ENCODE measurements at places on chromosomes 11 and 22. TPM values are rescaled to one million over a fixed set of nuclear protein-coding genes. Genes with fewer than 3 reads are reported as not detected.
A peak's percentile ranks its signal among the peaks of the same experiment; 100 is the strongest.

- H3K4me1 ChIP-seq = no peaks in the 10 kb centered on the region
- no peak overlapping the region for H3K4me3 ChIP-seq
- no peak overlapping the region for H3K27ac ChIP-seq
These were observed 57.8 kb downstream of the FAM181B start for GRCh38 chr11:82675838-82676237.

DNA sequence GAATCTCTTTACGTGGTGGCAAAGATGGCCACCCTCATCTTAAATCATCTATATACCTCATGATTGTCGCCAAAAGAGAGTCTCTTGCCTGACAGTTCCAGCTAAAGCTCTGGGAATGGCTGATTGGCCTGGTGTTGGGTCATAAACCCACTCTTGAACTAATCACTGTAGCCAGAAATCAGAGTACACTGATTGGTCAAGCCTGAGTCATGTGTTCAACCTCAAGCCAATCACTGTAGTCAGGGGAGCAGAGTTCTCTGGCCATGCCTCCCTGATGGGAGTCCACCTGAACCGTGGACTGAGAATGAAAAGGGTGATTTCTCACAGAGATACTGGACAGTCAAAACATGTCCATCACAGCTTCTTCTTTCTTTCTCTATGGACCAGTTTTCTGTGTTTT is 45.8 kb downstream of the RCN1 start:
- no peak for DNase-seq
- H3K36me3 ChIP-seq = no peaks in the 10 kb centered on the region
- H3K4me1 ChIP-seq = no peaks in the 10 kb centered on the region

FGF4 gene
- total RNA-seq = not detected

GRCh38 chr11:112481893-112482292 is 221.2 kb upstream of the PLET1 start:
- no peaks in the 10 kb centered on the region for H3K4me1 ChIP-seq
- peak; percentile 58 for DNase-seq
- H3K27ac ChIP-seq = no peak overlapping the region
- H3K27me3 ChIP-seq = no peaks in the 10 kb centered on the region

- no peaks in the 10 kb centered on the region for H3K36me3 ChIP-seq
- DNase-seq = no peak
- no peak overlapping the region for H3K4me3 ChIP-seq
- H3K27ac ChIP-seq = no peak overlapping the region
These were observed 192.3 kb upstream of the CADM1 start for GRCh38 chr11:115696563-115696962.

GRCh38 chr11:99370549-99371216 is 349.9 kb downstream of the CNTN5 start:
- no peaks in the 10 kb centered on the region for H3K36me3 ChIP-seq
- no peaks in the 10 kb centered on the region for H3K27me3 ChIP-seq
- no peaks in the 10 kb centered on the region for H3K4me1 ChIP-seq
- no peak overlapping the region for H3K4me3 ChIP-seq
- DNase-seq = peak; percentile 60

- peaks cover under 1% of the 10 kb centered on the region for H3K4me1 ChIP-seq
- H3K27ac ChIP-seq = no peak overlapping the region
- no peak overlapping the region for H3K4me3 ChIP-seq
- peak; percentile 36 for DNase-seq
- no peaks in the 10 kb centered on the region for H3K27me3 ChIP-seq
These were observed 117.6 kb downstream of the DSCAML1 start for GRCh38 chr11:117679461-117679860.

DNA sequence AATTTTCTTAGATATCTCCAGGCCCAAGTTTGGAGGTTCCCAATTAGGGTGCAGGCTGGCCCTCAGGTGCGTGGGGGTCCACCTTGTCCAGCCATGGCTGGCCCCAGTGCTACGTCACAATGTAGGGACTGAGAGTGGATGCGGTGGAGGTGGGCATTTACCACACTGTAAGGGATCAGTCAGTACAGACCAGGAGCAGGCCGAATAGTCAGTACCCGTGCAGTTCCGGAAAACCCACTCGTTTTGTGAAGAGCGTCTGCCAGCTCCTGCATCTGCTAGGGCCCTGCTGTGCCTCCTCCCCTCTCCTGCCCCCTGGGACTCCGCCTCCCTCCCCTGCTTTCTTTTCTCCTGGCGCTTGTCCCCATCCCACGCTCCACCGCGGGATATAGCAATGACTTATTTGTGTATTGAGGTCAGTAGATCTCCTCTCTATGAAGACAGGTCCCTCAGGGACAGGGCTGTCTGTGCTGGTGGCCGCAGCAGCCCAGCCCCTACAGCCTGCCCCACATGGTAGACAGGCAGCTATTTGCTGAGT is 50.4 kb upstream of the SEPTIN5 start:
- H3K27me3 ChIP-seq = no peaks in the 10 kb centered on the region
- H3K36me3 ChIP-seq = no peaks in the 10 kb centered on the region
- H3K27ac ChIP-seq = no peak overlapping the region
- peaks cover 13% of the 10 kb centered on the region for H3K4me1 ChIP-seq

- H3K27ac ChIP-seq = peak overlapping the region; percentile 18
- H3K4me1 ChIP-seq = peaks cover 51% of the 10 kb centered on the region
- no peak overlapping the region for H3K4me3 ChIP-seq
These were observed 13.6 kb downstream of the CD3E start for GRCh38 chr11:118318124-118318523.

- H3K27ac ChIP-seq = no peak overlapping the region
- H3K36me3 ChIP-seq = no peaks in the 10 kb centered on the region
- H3K4me3 ChIP-seq = no peak overlapping the region
- no peaks in the 10 kb centered on the region for H3K4me1 ChIP-seq
These were observed 1.4 kb upstream of the OR52W1 start for GRCh38 chr11:6197466-6198200.

- peaks cover 7% of the 10 kb centered on the region for H3K4me1 ChIP-seq
- no peak overlapping the region for H3K4me3 ChIP-seq
- DNase-seq = no peak
- H3K36me3 ChIP-seq = peaks cover 4% of the 10 kb centered on the region
- peaks cover 10% of the 10 kb centered on the region for H3K27me3 ChIP-seq
- H3K27ac ChIP-seq = no peak overlapping the region
These were observed 77.4 kb downstream of the FBLN1 start for GRCh38 chr22:45579806-45580725.

DNA sequence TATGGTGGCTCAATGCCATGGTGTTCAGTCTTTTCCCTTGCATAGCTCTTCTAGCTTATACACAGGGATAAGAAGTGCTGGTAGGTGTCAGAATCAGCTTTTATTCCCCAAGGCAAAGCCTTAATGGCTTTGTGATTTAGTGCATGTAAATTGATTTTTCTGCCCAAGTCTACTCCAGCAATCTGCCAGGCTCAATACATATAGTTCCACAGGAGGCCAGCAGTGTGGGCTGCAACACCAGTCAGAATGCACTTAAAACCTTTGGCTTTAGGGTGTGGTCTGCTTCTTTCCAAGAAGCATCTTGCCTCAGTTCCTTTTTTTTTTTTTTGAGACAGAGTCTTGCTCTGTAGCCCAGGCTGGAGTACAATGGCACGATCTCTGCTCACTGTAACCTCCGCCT is 14.5 kb upstream of the CAPRIN1 start:
- no peak for DNase-seq
- no peak overlapping the region for H3K27ac ChIP-seq
- H3K4me1 ChIP-seq = no peaks in the 10 kb centered on the region
- no peaks in the 10 kb centered on the region for H3K27me3 ChIP-seq
- no peaks in the 10 kb centered on the region for H3K36me3 ChIP-seq
- no peak overlapping the region for H3K4me3 ChIP-seq

DNA sequence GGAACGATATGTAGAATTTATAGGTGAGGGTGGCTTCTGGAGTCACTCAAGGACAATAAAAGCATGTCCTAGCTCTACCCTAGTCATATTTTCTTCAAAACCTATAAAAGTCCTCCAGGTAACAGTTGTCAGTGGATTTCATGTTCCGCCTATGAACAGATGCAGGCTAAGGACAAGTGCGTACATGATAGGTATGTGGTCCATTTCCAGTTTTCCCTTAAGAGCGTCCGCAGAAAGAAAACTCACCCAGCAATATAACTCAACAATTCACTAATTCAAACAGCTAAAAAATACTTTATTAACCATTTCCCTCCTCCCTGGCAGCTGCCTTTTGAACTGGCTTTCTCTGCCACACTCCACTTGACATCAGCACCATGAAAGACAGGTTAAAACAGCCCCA is 50.2 kb upstream of the CCDC34 start:
- H3K27me3 ChIP-seq = no peaks in the 10 kb centered on the region
- H3K36me3 ChIP-seq = no peaks in the 10 kb centered on the region
- H3K4me1 ChIP-seq = no peaks in the 10 kb centered on the region
- DNase-seq = no peak
- H3K27ac ChIP-seq = no peak overlapping the region
- H3K4me3 ChIP-seq = no peak overlapping the region

DNA sequence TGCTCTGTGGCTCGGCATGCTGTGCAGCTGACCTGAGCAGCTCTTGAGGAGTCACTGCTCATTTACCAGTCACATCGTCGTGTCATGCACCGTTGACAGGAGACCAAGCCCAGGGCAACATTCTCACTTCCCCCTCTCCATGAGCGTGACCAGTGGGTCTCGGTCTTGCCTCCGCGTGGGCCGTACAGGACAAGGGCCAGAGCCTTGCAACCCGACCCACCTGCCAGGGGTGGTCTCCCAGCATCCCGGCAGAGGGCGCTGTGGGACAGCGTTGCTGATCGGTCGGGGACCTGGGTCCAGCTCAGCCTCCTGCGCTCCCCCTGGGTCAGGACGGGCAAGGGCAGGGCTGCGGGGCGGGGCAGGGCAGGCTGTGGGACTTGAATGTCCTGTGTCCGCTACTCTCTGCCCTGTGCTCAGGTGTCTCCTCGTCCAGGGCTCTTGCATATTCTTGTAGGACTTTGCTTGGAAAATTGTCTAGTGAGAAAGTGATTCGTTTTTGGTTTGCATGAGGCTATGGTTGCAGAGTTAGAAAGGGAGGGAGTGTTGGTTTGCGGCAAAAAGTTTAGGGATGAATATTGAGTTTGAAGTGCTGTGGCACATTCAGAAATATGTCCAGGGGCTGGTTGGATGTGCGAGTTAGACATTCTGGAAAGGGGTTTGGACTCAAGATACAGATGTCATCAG is 16.2 kb downstream of the EIF4G2 start:
- H3K27me3 ChIP-seq = no peaks in the 10 kb centered on the region
- H3K4me3 ChIP-seq = peak overlapping the region; percentile 23
- peaks cover 29% of the 10 kb centered on the region for H3K4me1 ChIP-seq

GRAMD4 gene
- total RNA-seq = 452 TPM

GRCh38 chr11:119148720-119149017 is 183 bp upstream of the ABCG4 start:
- no peak overlapping the region for H3K27ac ChIP-seq
- H3K4me1 ChIP-seq = peaks cover 12% of the 10 kb centered on the region
- H3K36me3 ChIP-seq = no peaks in the 10 kb centered on the region
- H3K4me3 ChIP-seq = peak overlapping the region; percentile 64
- peaks cover 63% of the 10 kb centered on the region for H3K27me3 ChIP-seq
- no peak for DNase-seq

LRP4 gene
- total RNA-seq = 10.8 TPM

All from stomach (tissue), 19 donors.